ENCODE measurements at places on chromosomes 5 and 9. TPM values are rescaled to one million over a fixed set of nuclear protein-coding genes. Genes with fewer than 3 reads are reported as not detected.

The SREK1 gene
- total RNA-seq = 30.5 TPM

The BRINP1 gene
- total RNA-seq = 0.26 TPM

The CLIC3 gene
- total RNA-seq = 2.4 TPM

The MEGF9 gene
- 23.4 TPM for total RNA-seq

The PDLIM7 gene
- 82.0 TPM for total RNA-seq

The GTF3C4 gene
- total RNA-seq = 20.5 TPM

The FKTN gene
- 6.8 TPM for total RNA-seq

The FCN1 gene
- total RNA-seq = not detected

The HTR4 gene
- total RNA-seq = not detected

The NR5A1 gene
- total RNA-seq = 0.05 TPM

The LCN2 gene
- total RNA-seq = 3.3 TPM

The COL15A1 gene
- 0.34 TPM for total RNA-seq

The PHYHD1 gene
- total RNA-seq = 0.17 TPM

The IFNB1 gene
- not detected for total RNA-seq

The NPR3 gene
- 23.2 TPM for total RNA-seq

The FOXI1 gene
- total RNA-seq = not detected

Data from A549 treated with DMSO at 1 μM for 4 hours (cell line).